CD4-positive, alpha-beta T cell (primary cell): ENCODE measurements at places on chromosomes 16 and 17.

DNA sequence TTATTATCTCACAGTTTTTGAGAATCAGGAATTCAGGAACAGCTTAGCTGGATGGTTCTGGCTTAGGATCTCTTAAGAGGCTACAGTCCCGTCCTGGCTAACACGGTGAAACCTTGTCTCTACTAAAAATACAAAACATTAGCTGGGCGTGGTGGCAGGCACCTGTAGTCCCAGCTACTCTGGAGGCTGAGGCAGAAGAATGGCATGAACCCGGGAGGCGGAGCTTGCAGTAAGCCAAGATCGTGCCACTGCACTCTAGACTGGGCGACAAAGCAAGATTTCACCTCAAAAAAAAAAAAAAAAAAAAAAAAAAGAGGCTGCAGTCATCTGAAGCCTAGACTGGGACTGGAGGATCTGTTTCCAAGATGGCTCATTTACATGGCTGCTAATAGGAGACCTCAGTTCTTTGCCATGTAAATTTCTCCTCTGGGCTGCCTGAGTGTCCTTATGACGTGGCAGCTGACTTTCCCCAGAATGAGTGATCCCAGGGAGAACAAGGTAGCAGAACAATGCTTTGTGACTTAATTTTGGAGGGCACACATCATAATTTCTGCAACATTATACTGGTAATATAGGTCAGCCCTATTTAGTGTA lies 95.8 kb upstream of the CORO6 start:
- no peak for DNase-seq

DNA sequence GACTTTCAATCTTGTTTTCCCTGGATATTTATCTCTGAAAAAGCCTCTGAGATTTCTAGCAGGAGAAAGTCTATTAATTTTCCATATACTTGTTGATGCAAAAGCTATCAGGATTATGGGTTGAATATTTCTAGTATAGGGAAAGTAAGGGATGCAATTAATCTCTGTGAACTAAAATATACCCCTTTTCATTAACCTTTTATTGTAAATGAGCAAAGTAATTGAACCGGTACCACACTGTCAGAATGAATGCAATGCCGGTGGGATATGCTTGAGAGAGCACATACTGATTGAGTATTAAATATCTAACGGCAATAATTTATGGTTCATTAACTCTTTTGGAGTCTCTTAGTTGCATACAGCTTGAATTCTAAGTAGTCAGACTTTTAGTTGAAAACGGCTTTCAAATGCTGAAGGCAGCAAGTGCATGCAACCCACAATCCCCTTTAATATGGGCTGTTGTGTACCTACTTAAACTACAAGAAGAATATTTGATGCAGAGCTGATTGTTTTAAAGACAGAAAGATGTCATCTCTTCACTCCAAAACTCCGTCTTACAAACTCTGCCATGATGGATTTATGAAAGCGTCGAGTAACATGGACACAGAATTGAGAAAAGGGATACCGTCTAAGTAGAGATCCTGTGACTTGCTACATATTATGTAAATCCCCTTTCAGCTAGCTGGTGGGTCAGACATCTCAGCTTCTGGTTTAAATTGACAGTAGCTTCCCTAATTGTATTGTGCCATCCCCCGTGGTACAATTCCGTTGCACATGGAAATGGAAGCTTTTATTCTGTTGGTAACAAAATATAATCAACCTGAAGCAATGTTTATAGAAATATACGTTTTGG lies 141.3 kb upstream of the CDH8 start:
- DNase-seq = no peak

DNA sequence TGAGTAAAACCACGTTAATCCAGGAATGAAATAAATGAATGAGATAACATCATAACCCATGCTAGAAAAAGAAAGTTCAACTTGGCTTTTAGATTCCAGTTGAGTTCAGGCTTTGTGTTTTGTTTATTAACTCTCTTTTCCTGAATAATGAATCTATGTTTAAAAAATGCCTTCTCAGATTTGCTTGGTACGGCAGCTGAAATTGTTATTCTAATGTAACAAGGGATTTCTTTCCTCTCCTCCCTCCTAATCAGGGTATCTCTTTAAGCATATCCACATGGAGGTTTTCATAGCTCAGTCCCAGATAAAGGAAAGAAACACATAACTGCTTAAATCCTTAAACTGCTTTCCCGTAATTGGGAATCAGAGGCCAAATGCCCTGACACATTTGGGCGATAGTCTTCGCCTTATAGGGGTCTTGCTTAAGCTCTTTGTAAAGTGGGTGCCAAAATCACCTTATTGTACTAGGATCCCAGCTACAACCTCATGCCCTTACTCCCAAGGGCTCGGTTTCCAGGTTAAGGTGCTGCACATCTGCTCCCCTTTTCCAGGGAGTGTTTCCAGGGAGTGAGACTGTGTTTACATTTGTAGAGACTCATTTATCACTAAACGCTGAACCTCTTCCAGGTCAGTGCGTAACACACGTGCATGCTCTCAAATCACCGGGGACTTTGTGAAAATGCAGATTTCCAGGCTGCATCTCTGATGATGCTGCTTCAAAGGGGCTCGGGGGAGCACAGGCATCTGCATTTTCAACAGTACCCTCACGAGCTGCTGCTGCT lies 142.8 kb upstream of the FOXF1 start:
- no peak for DNase-seq

GRCh38 chr16:24685539-24686432 lies 43.7 kb upstream of the TNRC6A start:
- DNase-seq = no peak

DNA sequence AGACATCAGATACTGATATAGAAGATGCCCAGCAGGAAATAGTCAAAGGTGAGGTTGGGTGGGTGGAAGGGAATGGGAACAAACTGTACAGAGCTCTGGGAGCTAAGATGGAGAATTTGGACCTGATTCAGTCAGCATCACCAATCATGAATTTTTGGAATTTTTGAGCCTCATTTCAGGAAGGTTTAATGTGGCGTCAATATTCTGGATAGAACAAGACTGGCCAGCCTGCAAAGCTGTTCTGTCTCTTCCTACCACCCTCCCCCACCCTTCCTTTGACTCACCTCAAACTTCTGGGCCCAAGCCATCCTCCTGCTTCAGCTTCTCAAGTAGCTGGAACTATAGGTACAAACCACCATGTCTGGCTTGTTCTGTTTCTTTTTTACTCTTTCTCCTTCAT lies 32.6 kb downstream of the CTCF start:
- DNase-seq = no peak
